ENCODE measurements at places on chromosomes 1 and 21.
A peak's percentile ranks its signal among the peaks of the same experiment; 100 is the strongest.

GRCh38 chr1:172662464-172663109 is 3.7 kb downstream of the FASLG start:
- peak; percentile 66 for DNase-seq

- DNase-seq: no peak
These were observed 43.2 kb upstream of the POFUT2 start for GRCh38 chr21:45330851-45331261.

DNA sequence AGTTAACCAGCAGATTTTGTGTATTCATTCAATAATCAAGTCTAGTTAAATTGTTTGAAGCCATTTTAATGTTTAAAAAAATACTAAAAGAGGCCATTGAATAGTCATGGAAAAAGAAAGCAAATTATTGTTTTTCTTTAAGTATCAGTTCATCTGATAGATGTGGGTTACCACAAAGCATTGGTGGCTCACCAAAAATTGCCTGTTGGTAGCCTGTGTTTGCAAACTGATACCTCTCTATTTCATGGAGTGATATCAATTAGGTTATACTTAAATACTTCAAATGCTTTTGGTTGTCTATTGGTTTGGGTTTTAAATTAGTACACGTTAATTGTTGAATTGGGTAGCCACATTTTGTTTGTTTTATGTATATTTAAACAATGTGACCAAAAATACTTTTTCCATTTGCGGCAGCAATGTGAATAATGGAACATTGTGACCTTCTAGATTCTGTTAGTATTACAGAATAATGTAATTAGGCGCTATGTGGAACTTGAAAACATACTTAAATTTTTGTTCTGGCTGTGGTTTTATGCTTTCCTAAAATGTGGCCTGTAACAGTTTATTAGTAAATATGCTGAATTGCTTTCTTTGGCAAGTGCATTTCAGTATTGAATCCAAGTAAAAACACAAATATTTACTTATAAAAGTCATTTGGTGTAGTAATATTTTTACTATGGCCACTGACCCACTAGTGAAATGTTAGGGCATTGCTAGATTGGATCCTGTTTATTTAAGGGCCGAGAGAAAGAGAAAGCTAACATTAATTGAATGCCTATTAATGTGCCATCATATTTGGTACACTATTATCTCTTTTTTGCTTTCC is 37.1 kb upstream of the NBL1 start:
- peak; percentile 50 for DNase-seq

DNA sequence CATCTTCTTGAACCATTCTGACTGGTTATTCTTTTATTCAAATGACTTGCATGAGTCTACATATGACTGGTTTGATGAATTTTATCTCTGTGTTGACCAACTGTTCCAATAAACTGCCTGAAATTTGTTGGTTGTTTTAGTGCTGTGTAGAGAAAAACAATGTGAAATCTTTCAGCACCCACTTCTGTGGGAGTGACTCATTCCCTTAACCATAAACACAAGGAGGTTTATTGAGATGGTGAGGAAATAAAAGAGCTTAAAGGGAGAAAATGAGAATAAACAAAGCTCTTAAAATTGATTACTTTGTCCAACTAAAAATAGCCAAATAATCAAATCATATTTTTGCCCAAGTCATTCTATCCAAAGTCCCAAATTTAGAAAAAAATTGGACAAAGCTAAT is 341.1 kb downstream of the TGFB2 start:
- DNase-seq: no peak

DNA sequence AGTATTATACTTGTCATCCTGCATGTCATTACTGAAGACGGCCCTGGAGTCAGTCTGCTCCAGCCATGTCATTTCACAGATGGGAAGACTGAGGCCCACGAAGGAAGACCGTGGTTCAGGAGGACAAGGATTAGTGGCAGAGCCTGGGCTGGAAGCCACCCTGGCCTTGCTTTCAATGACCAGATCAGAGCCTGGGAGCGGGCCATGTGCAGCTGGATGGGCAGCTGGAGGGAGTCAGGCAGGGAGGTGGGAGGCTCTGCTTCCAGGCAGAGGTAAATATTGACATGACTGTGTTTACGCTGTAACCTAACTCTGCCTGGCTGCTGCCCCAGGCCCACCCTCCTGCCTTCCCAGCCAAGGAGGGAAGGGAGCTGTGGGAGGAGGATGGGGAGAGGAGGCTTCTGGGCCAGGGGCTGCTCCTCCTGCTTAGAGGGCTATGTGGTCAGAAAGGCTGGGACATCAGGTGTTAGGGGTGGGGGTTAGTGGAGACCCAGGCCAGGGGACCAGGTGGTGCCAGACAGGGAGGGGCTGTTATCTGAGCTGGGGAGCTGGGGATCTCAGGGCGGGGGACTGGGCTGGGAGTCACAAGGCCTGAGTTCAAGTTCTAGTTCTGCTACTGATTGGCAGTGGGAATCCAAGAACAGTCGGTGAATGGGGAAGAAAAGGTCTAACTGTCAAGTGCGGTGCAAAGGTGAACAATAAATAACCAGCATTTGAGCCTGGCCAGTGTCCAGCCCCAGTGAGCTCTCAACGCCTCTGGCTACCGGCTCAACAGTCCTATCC is 48.5 kb upstream of the ECE1 start:
- DNase-seq: no peak

DNA sequence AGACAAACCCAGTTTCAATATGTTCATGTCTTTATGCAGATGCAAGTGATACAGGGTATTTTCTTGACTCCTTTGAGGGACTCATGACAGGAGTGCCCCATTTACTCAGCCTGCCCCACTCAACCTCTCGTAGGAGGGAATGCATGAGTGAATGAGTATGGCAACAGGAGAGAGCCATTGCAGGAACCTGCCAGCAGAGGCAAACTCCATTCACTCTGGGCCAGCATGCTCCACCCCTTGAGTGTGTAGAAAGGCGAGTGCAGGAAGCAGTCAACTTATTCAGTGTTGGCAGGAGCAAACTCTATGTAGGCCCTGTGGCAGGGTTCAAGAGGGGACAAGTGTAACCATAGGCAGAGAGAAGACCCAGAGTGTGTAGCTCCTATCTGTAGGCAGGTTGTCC is 1526.3 kb downstream of the PLA2G4A start:
- DNase-seq: no peak

DNA sequence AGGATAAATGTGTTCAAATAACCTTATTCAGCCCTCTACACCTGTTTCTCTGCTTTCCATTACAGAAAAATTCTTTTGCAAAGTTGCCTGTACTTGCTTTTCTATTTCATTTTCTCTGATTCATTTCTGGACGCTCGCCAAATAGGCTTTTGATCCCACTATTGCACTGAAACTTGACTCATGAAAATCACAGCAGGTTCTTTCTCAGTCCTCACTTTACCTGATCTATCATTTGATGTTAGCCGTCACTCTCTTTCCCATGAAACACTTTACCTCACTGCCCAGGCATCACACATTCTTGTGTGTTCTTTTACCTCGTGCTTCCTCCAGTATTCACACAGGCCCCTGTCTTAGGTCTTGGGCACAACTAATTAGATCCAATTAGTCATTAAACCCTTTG is 26.2 kb downstream of the HSPA13 start:
- DNase-seq: no peak

DNA sequence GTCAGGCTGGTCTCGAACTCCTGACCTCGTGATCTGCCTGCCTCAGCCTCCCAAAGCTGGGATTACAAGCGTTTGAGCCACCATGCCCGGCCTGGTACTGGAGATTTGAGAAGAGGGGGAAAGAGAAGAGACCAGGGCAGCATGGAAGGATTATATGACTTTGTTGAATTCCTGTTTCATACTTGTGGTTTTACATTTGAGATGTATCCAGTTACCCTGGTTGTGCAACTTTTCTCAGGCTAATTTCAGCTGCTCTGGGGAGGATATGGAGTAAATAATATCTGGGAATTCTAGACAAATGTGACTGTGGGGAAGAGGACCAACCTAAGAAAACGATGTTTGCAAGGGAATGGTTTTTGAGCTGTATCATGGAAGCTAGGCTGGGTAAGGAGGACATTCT is 89.5 kb upstream of the GREM2 start:
- DNase-seq: no peak

- no peak for DNase-seq
These were observed 154.4 kb upstream of the KLHDC7A start for GRCh38 chr1:18326211-18326897.

DNA sequence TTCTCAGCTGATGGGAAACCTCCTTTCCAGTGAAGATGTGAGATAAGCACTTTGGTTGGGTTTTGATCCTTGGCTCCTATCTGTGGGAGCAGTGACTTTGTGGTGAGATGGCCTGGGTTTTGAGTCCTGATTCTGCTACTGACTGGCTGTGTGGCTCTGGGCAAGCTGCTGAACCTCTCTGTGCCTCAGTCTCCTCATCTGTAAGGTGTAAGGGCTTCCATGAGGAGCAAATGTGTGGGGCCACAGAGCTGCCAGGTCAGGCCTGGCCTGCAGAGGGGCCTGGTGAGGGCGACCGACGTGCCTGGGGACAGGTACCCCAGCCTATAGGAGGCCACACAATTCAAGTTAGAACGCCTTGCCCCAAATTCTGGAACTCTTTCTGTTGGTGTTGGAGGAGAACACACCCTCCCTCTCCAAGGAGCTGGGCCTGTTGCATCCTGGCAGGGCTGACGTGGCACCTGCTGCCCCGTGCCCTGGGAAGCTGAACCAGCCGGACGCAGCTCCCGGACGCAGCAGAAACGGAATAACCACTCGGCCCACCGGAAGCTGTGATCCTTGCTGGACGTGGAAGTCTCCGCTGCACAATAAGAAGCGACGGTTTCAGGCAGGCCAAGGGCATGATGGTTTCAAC is 62.7 kb downstream of the AGPAT3 start:
- peak; percentile 35 for DNase-seq

DNA sequence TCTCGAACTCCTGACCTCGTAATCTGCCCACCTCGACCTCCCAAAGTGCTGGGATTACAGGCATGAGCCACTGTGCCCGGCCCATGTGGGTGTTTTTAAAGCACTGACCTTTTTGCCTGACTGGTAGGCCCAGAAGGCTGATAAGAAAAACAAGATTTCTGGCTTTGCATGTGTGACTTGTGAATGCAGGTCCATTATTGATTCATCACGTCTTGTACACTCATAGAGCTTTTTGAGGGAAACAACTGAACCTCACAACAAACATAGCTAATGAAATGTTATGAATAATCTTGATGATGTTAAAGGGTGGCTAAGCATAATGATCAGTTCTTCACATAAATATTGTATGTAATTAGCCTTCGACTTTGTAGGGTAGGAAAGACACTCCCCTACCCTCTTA is 140.9 kb upstream of the UBE2U start:
- DNase-seq: no peak

- no peak for DNase-seq
These were observed 27.6 kb downstream of the CTNNBIP1 start for GRCh38 chr1:9882296-9882944.

DNA sequence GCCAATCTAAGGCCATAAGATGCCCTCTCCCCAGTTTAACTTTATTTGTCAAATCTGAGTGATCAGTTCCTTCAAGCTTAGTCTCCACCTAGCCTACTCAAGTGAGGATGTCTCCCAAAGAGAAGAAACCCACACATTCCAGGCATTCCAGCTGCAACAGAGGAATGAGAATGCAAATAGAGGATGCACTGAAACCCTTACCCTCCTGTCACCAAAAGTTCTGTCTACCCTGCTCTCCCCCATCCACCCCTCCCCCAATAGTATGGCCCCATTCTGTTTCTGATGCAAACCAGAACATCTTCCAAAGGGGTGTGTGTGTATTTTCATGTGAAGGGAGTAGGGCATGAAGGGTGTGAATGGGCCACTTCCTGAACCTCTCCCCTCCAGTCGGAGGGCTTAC is 3.0 kb downstream of the DUSP23 start:
- DNase-seq: no peak

GRCh38 chr1:223269006-223269405 is 95.0 kb downstream of the SUSD4 start:
- DNase-seq: peak; percentile 18

DNA sequence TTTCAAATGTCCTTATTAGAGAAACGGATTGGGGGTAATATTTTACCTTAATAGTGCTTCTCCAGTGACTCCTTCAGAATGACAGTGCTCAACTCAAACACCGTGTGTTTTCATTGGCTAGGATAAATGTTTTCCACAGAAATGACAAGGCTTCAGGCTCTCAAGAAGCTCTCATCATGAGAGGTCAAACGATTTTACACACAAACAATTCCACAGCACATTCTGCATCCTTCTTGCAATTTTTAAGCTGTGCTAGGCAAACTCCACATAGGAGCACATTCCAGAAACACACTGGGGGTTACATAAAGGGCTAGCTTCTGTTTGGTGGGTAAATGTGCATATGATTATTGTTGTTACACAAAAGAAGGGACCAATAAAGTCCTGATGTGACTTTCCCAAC is 75.5 kb upstream of the IPO9 start:
- no peak for DNase-seq

DNA sequence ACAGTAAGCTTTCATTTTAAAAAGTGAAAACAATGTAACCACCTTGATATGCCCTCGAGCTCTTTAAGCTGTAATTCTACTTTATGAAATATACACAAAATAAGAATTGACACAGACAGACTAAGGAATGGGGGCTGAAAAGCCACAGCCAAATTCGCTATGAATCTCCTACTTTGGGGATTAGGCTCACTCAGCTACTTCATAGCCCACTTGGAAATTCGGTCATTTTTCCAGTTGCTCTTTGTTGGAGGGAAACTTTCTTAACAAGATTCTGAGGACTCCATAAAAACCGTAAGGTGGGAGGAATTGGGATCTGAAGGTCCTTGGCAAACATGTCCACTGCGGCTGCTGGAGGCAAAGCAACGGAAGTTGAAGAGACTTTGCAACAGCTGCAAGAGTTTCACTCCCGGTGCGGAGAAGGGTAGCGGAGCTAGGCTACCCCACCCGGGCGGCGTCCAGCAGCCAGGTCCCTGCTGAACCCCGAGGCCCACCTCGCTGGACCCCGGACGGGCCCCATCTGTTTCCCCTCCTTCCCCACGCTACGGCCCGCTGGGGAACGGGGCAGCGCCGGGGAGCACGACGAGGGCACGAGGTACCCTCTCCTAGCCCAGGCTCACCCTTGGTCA is 634 bp downstream of the MYCBP start:
- DNase-seq: peak; percentile 22

GRCh38 chr1:5466487-5466886 is 525.7 kb downstream of the NPHP4 start:
- no peak for DNase-seq

- peak; percentile 67 for DNase-seq
These were observed 552 bp downstream of the UBR4 start for GRCh38 chr1:19209439-19209989.

DNA sequence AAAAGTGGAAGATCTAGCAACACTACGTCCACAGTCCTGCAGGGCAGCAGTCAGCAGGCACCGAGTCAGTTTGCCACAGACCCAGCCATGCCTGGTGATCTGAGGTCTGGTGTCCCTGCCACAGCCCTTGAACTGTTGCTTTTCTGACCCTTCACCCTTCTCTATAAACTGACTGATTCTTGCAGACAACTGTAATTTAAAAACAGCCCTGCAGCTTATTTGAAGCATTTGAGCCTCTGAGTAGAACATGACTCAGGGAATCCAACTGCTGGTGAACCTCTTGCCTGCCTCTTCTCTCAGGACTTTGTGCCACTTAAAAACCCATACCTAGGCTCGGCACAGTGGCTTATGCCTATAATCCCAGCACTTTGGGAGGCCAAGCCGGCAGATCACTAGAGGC is 107.2 kb downstream of the EDEM3 start:
- DNase-seq: no peak

- DNase-seq: peak; percentile 32
These were observed 62.9 kb downstream of the GADD45A start for GRCh38 chr1:67747671-67748546.

GRCh38 chr1:14476170-14476955 is 122.1 kb upstream of the KAZN start:
- no peak for DNase-seq

- peak; percentile 89 for DNase-seq
These were observed at the start of gene SARS1 for GRCh38 chr1:109213824-109214693. TSS of gene SARS1 (plus strand) at chr1:109213918. CDS start at chr1:109213993, 75 bp downstream.

GRCh38 chr1:2523891-2524609 is 2.3 kb downstream of the PANK4 start:
- no peak for DNase-seq
